Kasumi-1 (cell line): ENCODE measurements at places on chromosomes 13 and 19.

DNA sequence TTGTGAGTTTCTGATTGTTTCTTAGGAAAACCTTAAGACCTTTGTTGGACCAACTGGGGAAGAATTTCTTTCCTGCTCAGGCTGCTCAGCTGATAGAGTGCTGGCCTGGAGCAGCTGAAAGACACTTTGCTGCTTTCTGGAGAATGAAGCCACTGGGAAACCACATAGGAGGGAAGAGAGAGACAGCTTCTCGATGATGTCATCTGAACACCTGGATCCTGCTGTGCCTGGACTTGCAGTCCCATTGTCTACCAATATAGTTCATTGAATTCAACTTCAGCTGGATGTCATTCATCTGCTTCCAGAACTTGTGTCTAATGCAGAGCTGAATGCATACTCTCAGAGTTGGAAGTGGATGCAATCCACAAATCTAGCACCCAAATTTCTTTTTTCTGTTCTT is 34.3 kb upstream of the TSHZ3 start:
- no peak for DNase-seq

- no peak for DNase-seq
These were observed 9.0 kb downstream of the ZNF134 start for GRCh38 chr19:57623091-57623490.

DNA sequence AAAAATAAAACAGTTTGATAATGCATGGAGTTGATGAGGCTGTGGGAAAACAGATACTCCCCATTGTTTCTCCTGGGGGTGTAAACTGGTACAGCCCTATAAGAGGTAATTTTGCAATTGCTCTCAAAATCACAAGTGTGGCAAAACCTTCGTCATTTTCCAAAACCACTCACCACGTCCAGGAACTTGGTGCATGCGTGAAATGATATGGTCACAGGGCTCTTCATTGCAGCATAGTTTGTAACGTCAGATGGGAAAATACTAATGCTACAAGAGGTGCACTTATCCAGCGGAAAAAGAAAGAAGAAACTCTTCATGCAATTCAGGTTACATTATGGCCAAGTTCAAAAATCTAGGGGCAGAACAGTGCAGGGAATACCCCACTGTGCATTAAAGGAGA is 11.9 kb upstream of the PLAUR start:
- DNase-seq, result no peak

DNA sequence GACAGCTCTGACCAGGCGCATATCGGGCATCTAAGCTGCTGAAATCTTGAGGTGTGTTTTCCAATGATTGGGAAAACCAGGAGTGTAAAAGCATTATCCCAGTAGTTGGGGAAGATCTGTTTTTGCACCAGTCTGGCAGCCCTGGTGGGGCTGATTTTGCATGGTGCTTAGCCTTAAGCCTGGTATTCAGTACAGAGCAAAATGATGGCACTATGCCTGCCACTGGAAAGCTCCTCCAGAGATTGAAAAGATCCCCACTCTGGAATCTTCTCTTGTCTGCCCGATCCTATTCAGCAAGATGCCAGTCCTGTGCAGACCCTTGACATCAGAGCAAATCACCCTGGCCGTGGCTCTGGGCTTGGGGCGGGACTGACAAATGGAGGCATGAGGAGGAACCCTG is 44.7 kb upstream of the SIAH3 start:
- no peak for DNase-seq

- no peak for DNase-seq
These were observed 23.9 kb downstream of the PIAS4 start for GRCh38 chr19:4031420-4031819.

- DNase-seq, result peak; percentile 10
These were observed 6.3 kb upstream of the ZNF358 start for GRCh38 chr19:7509625-7510024.

GRCh38 chr13:38348861-38349389 is 726 bp upstream of the UFM1 start:
- DNase-seq, result peak; percentile 5

GRCh38 chr19:51699170-51699569 is 6.0 kb downstream of the SPACA6 start:
- DNase-seq, result no peak

DNA sequence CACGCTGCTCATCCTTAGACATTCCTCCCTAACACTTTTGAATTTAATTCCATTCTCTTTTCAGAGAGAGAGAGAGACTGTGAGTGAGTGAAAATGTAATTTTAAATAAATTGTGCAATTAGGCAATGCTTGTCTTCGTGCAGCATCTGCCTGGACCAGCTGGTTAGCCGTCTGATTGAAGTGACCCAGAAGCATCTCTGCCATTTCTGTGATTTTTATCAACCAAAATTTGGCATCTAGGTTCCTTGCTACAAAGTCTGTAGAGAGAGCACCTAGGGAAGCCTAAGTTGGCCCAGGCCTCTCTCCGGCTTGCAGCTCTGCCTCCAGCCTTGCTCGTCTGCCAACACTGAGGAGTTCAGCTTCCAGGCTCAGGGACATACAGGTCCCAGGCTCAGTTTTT is 138.6 kb upstream of the GPR12 start:
- DNase-seq, result no peak

GRCh38 chr13:113170511-113170910 is 12.1 kb downstream of the PROZ start:
- no peak for DNase-seq

DNA sequence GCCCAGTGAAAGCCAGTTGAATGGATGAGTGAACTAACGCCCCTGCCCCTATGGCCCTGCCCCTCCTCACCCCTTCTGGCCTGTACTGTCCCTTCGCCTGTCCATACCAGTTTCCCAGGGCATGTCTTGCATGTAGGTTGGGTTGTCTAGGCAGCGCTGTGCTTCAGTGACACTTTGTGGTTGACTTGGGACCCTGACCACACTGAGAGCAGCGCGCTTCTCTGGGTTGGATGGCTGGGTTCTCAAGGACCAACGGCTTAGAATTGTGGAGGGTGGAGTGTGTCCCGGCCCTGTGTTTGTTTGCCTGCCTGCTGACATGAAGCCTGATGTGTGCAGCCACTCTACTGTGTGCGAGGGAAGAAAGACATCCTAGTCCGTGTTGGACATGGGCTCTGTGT is 15.8 kb downstream of the GATAD2A start:
- no peak for DNase-seq

DNA sequence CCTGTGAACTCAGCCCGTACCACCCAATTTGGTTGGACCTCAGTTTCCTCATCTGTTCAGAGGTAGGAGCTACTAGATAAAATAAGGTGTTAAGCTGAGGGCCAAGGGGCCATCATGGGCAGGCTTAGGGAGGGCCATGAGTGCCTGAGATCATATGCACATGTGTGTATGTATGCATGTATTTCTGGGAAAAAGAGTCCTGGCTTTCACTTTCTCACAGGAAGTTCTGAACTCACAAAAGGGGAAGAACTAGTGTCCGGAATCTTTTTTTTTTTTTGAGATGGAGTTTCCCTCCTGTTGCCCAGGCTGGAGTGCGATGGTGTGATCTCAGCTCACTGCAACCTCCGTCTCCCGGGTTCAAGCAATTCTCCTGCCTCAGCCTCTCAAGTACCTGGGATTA is 18.9 kb downstream of the TGFB1 start:
- DNase-seq, result peak; percentile 43

DNA sequence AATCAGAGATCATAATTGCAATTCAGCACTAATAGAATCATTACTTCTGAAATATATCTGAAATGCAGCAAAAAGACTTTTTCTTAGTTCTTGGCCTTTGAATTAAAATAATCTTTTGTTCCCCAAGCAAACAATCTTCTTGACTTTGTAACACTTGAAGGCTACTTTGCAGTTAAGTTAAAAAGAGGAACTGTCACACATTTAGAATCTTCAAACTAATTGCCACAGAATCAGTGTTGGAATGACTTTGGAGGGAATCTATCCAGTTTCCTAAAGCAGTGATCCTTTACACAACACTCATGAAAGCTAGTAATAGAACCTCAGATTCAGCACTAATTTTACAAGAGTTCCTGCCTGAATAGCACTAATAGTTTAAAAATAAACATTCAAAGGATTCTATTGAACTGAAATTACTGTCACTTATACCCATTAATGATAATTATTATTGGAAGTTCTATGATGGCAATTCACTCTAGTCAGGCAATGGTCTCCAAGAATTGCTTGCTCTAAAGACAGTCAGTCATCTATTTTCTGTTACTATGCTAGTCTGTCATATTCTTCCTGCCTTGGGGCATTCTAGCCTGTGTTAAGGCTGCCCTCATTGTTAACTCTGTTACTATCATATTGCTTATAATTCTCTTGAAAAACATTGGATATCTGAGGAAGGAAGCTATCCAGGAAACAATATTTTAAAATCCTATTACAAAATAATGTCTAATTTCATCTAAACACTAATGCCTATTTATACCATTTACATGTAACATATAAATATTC is 362.4 kb downstream of the DIAPH3 start:
- DNase-seq, result peak; percentile 6

DNA sequence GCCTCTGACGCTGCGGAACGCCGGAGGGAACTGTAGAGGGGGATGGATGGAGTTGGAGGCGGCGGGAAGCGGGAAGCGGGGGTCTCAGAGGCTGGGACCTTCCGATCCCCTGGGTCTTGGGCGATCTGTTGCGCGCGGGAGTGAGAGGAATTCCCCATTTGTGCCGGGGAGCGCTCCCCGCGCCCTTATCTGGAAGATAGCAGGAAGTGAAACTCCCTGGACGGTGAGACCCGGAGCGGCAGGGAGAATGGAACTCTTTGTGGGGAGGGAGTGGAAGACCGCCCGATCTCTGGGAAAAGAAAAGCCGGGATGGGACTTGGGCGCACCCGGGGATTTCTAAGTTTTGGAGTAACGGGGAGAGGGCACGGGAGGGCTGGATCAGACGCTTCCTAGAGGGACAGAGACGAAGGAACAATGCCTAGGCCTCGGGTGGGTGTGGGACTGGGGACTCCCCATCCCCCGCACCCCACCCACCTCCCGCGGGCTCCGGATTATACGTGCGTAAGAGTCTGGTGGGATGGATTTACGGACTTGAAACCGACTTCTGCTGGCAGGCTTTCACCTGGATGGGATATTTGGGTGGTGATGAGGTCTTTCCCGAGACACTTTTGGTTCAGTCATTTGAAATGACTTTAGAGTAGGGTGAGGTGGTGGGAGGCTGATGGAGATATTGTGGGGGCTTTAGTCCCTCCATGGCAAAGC is 495 bp downstream of the LSR start:
- DNase-seq, result no peak

DNA sequence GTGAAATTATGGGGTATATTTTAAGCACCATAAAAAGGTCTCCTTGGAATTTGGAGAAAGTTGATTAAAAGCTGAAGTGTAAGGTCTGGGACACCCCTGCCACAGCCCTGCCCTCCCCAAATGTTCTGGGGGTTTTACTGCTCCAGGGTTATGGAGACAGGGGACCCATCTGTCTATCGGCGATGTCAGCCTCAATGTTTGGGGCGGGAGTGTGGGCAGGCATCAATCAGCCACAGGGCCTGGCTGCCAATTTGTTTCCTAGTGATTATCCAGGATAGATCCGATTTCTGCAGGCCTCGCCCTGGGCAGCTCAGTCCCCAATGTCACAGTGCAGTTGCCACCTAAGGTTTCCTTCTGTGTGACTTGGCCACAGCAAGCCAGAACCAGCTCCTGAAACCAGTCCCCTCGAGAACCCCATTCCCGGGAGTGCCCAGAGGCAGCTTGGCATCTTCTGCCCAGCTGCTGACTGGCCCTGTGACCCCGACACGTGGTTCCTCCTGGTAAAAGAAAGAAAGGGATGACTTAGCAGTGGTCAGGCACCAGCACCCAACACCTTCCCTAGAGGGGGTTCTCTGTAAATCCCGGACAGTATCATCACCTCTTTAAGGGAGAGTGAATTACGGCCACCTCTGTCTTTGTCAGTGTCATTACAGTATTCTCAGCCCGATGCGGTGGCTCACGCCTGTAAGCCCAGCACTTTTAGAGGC is 41.6 kb downstream of the MYO9B start:
- DNase-seq, result no peak

GRCh38 chr19:19202707-19203011 is 555 bp downstream of the NR2C2AP start:
- no peak for DNase-seq

GRCh38 chr13:97254816-97255215 is 32.7 kb downstream of the MBNL2 start:
- no peak for DNase-seq

DNA sequence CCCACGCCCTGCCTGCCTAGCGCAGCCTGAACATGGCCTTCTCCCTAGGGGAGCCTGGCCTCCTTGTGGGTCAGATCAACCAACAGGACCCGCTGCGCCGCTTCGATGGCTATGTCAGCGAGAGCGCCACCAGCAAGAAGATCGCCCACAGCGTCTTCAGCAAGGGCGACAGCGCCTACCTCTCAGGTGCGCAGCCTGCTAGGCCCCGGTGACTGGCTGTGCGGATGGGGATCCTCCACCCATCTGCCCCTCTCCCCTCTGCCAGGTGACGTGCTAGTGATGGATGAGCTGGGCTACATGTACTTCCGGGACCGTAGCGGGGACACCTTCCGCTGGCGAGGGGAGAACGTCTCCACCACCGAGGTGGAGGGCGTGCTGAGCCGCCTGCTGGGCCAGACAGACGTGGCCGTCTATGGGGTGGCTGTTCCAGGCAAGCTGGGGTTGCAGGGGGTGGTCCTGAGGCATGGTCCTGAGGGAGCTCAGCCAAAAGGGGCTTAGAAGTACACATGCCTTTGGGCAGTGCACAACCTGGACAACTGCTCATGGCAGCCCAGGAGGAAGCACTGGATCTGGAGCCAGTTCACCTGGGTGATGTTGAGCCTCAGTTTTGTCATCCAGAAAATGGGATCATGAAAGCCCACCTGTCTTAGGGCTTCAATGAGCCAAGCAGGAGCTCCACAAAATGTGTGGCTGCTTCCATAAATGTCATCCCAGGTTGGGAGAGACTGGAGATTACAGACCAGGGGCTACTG is 10.8 kb upstream of the PGLS start:
- DNase-seq, result no peak

DNA sequence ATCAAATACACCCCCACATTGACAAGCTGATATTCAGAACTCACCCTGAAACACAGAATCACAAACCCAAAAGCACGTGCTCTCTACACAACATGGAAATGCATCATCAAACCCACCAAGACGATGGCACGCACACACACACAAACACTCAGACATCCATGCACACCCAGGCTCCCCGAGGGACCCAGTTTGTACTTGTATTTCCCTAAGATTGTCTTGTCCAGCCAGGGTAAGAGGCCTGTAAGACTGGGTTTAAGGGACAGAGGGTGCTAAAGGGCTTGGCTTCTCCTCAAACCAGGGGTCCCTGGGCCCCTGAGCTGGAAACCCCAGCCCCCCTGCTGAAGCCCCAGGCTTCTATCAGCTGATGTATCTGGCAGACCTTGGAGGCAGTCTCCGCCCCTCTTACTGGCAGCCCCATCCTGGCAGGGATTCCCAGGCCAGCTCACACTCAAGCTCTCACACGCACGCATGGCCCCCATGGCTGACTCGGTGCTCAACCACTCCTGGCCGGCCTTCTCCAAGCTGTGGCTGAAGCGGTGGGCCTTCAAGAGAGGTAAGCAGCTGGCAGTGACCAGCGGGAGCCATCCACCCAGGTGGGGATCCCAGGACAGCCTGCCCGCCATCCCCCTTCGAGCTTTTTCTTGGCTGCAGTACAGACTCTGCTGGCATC is 6.5 kb downstream of the ARHGEF18 start:
- no peak for DNase-seq

- DNase-seq, result peak; percentile 93
These were observed 114.3 kb upstream of the SERP2 start for GRCh38 chr13:44259045-44260027.
